ENCODE measurements at places on chromosomes 3 and 15.

DNA sequence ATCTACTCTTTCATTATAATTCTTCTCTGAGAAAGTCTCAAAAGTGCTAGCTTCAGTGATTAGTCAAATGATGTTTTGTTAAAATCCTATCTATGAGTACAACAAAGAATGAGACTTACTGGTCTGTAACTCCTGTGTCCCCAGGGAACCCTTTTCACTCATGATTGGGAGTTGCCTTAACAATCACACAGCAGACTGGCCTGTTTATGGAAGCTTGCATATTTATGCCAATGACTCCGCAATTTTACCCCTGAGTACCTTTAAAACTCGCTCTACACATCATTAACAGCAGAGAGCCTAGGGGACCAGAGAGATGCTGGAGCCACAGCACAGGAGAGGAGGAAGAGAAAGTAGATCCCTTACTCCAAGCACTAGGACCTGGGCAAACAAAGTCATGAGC lies 628.1 kb downstream of the IGSF11 start:
- DNase-seq, result no peak

DNA sequence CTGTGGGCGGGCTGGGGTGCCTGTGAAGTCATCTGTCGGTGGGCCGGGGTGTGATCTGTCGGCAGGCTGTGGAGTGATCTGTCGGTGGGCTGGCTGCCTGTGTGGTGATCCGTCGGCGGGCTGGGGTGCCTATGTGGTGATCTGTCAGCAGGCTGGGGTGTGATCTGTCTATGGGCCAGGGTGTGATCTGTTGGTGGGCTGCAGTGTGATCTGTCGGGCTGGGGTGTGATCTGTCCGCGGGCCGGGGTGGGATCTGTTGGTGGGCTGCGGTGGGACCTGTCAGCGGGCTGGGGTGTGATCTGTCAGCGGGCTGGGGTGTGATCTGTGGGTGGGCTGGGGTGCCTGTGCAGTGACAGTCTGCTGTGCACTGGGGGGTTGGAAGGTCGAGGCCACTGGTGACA lies 204.5 kb downstream of the XXYLT1 start:
- no peak for DNase-seq

GRCh38 chr3:88863196-88863595 lies 244.2 kb upstream of the EPHA3 start:
- DNase-seq, result no peak

- DNase-seq, result no peak
Measured at GRCh38 chr15:69131362-69132220, 28.8 kb upstream of the GLCE start.

GRCh38 chr3:23157331-23157730 lies 45.8 kb upstream of the UBE2E2 start:
- DNase-seq, result no peak

DNA sequence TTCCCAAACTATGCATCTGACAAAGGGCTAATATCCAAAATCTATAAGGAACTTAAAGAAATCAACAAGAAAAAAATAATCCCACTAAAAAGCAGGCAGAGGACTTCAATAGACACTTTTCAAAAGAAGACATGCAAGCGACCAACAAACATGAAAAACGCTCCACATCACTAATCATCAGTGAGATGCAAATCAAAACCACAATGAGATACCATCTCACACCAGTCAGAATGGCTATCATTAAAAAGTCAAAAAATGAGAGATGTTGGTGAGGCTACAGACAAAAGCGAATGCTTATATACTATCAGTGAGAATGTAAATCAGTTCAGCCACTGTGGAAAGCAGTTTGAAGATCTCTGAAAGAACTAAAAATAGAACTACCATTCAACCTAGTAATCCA lies 20.2 kb downstream of the CFAP44 start:
- DNase-seq, result no peak

DNA sequence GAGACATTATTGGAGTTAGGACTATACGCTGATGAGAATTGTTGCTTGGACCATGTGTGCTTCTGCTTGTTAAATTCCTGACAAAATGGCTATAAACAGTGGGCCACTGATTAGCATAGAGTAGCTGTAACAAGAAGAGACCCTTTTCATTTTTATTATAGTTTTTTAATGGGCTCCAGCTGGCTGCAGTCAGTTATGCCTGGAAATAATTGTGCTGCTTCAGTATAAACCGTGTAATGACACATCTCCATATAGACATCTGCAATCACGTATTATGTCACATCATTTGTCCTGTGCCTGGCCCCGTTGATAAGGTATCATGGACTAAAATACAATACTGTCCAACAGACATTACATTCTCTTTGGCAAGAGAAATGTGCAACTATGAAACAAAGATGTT lies 50.9 kb downstream of the ARPP21 start:
- DNase-seq, result no peak

DNA sequence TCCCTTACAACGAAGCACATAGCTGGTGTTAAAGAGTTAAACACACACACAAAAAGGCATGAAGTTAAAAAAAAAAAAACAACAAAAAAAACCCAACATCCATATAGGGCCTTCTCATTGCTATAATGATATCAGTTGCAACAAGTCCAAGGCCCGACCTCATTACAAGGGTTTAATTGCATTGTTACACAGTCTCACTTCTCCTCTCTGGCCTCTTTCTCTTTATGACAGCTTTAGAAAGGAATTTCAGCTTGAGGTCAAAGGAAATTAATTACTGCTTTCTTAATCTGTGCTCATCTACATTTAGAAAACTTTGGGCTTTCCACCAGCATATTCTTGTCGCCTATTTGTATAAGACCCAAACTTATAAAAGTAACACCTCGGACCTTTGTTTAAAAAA lies 342.1 kb downstream of the NR2F2 start:
- no peak for DNase-seq

GRCh38 chr3:149474250-149474817 lies at the start of gene TM4SF4:
TM4SF4 (plus strand) TSS chr3:149474697; CDS start chr3:149474878, 181 bp downstream.
- DNase-seq, result no peak

DNA sequence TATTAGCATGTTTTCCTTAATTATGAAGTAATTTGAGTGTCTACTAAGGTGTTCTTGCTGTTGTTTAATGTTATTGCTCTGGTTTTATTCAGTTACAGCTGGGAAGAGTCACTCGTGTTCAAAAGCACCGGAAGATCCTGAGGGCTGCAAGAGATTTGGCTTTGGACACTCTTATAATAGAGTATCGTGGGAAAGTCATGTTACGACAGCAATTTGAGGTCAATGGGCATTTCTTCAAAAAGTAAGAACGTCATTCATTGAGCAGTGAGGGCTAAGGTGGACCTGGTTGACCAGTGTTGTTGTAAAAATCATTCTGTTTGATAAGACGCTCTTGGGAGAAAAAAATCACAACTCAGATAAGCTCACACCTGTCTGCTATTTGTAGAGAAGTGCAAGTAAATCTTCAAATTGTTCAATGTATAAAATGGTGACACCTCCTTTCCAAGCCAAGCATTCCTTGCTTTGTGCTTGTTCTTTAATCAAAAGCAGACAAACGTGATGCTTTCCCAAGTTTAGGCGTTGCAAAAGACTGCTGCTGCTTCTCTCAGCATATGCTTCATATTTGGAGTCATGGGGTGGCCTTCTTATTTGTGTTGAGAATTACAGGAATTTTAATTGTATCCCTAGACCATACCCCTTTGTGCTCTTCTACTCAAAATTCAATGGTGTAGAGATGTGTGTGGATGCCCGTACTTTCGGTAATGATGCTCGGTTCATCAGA lies 44.2 kb downstream of the SETD5 start:
- DNase-seq, result no peak

DNA sequence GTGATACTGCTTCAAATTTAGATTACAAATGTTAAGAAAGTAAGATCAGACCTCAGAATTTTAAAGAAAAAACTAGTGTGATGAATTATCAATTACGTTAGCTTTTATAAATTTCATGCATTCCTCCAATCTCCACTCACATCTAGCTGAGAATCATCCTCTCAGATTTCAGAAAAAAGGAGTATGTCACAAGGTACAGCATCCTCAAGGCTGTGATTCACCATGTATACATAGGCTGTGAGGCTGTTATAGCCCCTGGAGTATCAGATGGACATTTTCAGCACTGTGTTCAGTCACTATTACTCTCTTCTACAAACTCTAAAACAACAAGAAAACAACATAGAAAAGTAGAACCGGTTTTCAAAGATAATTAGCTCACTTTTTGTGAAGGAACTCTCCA lies 214.4 kb downstream of the PCCB start:
- DNase-seq, result no peak

- no peak for DNase-seq
Measured at GRCh38 chr15:59303633-59304032, 69.0 kb downstream of the MYO1E start.

DNA sequence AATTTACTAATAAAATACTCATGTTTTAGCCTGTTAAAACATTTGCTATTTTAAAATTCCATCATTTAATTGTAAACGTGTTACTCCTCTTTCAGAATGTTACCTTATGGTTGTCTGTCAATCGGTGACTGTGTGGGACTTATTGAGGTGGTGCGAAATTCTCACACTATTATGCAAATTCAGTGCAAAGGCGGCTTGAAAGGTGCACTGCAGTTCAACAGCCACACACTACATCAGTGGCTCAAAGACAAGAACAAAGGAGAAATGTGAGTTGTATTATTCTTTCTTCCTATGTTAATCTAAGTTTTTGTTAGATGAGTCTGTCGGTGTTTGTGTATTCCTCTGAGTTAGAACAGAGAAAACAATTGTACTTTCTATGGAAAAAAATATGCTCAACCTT lies 21.7 kb downstream of the KCNMB3 start:
- DNase-seq, result no peak

GRCh38 chr3:81339040-81339845 lies 422.2 kb downstream of the GBE1 start:
- no peak for DNase-seq

- no peak for DNase-seq
Measured at GRCh38 chr3:178996399-178996798, 75.2 kb downstream of the ZMAT3 start.

DNA sequence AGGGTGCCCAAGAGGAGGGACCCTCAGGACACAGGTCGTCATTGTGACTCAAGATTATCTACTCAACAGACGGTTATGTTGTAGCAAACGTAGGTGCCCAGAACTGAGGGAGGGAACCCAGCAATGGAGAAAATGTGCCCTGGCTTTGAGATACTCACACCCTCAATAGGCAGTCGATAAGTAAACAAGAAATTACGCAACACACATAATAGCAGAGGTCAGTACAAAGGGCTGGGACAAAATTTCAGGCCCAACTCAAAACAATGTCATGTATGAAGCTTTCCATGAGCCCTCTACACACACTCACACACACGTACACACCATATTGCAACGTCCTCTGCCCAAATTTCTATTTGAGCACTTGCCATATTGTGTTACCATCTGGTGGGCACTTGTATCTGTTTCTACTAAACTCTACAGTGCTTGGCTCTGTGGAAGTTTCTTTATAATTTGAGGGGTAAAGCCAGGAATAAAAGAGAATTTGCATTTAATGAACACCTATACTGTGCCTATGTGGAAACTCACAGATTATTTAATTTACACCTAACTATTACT lies 114.6 kb upstream of the TRIM42 start:
- no peak for DNase-seq

DNA sequence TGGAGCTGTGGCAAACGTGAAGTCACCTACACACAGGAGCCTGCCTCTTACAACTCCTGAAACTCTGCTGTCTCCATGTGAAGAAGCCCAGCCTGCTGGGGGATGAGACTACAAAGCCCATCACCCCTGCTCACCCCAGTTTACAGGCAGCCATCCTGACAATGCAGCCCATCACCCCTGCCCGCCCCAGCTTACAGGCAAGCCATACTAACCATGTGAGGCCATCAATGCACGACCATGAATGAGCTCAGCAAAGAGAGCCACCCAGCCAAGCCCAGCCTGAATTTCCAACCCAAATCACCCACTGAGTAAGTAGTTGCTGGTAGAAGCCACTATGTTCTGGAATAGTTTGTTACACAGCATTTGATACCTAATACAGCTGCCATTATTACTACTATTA lies 185.4 kb upstream of the NSMCE3 start:
- no peak for DNase-seq

- DNase-seq, result no peak
Measured at GRCh38 chr3:541062-541801, 344.7 kb downstream of the CHL1 start.

GRCh38 chr3:11477407-11477911 lies 166.3 kb downstream of the VGLL4 start:
- DNase-seq, result no peak

DNA sequence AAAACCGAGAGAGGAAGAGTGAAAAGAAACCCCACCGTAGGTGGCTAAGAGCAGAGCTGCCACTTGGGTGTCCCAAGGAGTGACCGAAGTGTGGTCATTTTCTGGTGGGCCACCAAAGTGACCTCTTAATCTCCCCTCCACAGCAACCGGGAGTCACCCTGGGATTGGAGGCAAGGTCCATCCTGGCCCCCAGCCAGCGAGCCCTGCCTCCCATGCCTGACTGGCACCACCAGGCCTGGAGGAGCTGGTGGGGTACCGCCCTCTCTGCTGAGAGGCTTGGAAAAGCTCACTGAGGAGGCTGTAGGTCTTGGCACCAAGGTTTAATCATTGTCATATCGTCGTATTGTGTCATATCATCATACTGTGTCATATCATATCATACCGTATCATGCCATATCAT lies 74.0 kb upstream of the TRPM1 start:
- no peak for DNase-seq

GRCh38 chr3:29164825-29165224 lies 116.0 kb upstream of the RBMS3 start:
- no peak for DNase-seq

DNA sequence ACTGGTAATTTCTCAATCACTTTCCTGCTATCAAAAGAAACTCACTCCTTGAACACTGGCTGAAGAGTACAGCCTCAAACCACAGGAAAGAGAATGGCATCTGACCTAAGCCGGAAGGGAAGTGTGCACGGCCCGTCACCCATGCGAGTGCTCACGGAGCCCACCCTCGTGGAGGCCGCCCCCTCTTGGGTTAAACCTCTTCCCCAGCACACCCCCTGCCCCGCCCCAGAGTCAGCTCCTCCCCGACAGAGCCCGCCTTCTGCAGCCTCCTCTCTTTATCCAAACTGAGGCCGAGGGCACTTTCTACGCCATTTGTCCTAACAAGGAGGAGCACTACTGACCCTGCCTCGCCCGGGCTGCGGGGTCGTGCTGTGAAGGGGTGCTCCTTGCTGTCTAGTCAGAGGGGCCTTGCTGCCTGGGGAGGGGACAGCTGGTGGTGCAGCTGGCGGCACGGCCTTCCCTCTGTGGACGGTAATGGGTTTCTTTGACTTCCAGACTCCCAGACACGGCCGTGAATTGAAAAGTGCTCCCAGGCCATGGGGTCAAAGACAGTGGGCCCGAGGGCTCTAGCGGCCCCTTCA lies 137.7 kb downstream of the NSMCE3 start:
- no peak for DNase-seq

- no peak for DNase-seq
Measured at GRCh38 chr3:108428586-108428985, 81.8 kb downstream of the MYH15 start.

GRCh38 chr3:73144276-73144675 lies 82.8 kb downstream of the EBLN2 start:
- no peak for DNase-seq
